NCI-H69 (cell line): ENCODE measurements at places on chromosomes 13 and 19.

DNA sequence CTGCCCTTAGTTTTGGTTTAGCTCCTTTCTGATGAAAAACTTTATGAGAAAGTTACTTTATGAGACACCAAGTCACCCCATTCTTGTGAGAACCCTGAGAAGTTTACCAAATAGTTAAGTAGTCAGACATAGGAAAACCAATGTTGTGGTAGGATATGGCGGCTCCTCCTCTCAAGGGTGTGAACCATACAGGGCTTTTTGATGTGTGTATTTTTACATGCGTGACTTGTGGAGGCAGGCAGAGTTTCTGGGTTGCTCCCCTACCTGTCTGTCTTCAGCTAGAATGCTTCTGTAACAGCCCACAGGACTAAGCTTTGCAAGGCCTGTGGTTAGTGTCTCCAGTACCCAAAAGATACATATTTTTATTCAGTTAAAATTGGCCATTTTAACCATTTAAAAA lies 18.3 kb downstream of the UBAC2 start:
- no peak for DNase-seq

DNA sequence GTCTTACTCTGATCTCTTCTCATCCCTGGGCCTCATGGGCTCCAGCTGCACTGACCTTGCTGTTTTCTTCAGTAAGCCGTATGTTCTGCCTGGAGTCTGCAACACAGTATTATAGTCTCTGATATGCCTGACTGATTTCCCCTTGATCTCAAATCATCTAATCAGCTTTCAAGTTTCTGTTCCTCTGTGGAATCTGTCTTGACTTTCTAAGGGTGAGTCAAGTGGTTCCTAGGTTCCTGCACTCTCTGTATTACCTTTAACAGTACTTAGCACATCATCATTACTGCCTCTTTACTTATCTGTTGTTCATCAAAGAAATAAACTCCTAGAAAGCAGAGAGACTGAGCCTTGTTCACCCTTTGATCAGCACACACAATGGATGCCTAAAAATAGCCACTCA lies 350.7 kb downstream of the LMO7 start:
- no peak for DNase-seq

- DNase-seq, result peak; percentile 82
These were observed at the start of gene ISYNA1 for GRCh38 chr19:18437491-18438330. TSS of gene ISYNA1 (minus strand) at chr19:18438133. CDS start at chr19:18437979, 154 bp downstream.

- DNase-seq, result no peak
These were observed 28.1 kb upstream of the WDR18 start for GRCh38 chr19:955803-956765.

- no peak for DNase-seq
These were observed 11.0 kb downstream of the ZNF333 start for GRCh38 chr19:14700711-14701375.

GRCh38 chr13:29707876-29708543 lies 112.5 kb upstream of the SLC7A1 start:
- DNase-seq, result peak; percentile 50

GRCh38 chr19:55497763-55498162 lies 9.5 kb downstream of the SSC5D start:
- no peak for DNase-seq

GRCh38 chr19:14476673-14477401 lies 1.7 kb upstream of the PTGER1 start:
- DNase-seq, result peak; percentile 32

DNA sequence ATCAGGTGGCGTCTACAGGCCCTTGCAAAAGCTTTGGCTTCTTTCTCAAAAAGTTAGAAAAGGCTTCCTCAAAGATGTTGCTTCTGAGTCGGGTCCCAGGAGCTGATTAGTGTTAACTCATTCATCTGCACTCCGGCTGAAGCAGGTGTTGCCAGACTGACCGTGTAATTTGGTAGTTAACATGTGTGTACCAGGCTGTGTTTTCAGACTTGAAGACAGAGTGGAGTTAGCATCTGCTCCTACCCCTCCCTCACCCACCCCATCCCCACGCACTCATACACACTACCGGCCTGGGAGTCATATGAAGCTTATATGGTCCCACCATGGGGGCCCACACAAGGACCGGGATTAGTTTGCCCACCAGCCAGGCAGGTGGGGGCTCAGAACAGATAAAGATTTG lies 111.5 kb downstream of the DNAJC15 start:
- peak; percentile 82 for DNase-seq

GRCh38 chr19:19139876-19140229 lies 1.6 kb upstream of the TMEM161A start:
- DNase-seq, result no peak

DNA sequence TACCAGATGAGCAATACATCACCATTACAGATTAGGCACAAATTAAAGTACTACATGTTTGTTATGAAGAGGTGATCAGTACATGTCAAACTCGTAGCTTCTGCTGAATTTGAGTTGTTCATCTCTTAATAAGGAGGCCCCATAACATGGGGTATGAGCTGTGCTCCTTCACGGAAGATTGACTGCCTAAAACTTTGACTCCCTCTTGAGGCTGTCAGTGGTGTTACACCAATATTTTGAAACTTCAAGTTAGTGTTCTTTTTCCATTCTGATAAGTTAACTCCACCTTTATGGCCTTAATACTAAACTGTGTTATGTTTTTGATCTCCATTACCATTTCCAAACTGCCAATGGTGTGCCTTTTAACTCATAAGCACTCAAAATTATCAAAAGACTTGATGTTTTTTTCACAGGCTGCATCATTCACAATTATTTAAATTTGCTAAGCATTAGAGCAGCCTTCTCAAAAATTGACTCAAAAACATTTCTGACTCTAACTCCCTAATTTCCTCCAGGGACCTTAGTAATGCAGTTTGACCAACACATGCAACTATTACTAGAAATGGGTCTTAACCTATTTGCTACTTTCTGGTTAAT lies 1591.5 kb downstream of the PCDH9 start:
- peak; percentile 79 for DNase-seq

DNA sequence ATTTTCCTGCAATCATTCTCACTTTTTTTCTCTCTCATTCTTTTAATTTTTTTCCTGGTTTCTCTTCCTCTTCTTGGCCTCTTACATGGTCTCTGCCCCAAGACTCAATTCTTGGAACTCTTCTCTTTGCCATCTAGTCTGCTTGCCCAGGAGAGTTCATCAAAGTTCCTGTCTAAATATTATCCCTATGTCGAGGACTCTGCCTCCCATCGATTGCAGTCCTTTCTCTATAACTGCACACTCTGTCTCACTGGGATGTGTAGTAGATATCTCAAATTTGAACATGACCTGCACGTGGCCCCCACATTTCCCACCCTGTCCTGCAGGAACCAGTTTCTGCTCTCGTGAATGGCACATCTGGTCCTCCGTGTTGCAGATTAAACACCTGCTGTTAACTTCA lies 204.7 kb upstream of the TMTC4 start:
- DNase-seq, result no peak
